ENCODE measurements at places on chromosomes 2 and 18.

DNA sequence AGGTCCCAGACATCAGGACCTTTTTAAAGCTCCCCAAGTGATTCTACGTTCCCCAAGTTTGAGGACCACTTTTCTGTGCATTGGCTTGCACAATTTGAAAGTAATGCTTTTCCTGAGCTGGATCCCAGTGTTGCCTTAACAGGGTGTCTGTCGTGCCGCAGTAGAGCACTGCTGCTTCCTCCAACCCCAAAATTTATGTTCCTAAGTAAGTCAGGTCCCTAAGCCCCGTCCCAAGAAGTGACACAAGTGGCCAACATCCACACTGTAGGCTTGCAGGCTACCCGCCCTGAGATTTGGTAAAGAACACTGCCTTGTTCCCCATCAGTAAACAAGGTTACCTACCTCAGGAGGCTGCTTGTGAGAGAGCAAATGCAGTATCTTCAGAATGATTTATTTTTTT is 2.0 kb downstream of the SFT2D3 start:
- no peak for DNase-seq

DNA sequence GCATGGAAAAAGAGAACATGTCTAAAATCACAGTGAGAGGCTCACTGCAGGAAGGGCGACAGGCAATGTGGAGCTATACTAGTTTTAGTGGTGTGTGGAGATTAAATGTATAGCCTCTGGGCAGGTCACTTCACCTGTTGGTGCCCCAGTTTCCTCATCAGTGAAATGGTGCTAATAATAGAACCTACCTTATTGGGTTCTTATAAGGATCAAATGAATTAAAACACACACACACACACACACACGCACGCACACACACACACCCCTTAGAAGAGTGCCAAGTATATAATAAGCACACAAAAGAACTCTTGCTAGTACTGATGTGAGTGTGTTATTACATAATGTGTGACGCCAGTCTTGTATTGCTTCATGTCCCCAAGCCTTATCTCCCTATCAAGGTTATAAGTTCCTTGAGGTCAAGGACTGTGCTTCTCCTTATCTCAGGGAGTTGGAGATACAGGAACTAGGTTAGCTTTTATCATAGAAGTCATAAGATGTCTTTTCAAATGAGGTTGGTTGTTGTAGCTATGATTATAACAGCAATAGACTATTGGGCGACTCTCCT is 98.0 kb upstream of the CXCR4 start:
- DNase-seq: no peak

- DNase-seq: no peak
These were observed 15.4 kb upstream of the CAVIN2 start for GRCh38 chr2:191862156-191862775.

GRCh38 chr2:176082824-176083751 is 674 bp downstream of the EVX2 start:
- no peak for DNase-seq

DNA sequence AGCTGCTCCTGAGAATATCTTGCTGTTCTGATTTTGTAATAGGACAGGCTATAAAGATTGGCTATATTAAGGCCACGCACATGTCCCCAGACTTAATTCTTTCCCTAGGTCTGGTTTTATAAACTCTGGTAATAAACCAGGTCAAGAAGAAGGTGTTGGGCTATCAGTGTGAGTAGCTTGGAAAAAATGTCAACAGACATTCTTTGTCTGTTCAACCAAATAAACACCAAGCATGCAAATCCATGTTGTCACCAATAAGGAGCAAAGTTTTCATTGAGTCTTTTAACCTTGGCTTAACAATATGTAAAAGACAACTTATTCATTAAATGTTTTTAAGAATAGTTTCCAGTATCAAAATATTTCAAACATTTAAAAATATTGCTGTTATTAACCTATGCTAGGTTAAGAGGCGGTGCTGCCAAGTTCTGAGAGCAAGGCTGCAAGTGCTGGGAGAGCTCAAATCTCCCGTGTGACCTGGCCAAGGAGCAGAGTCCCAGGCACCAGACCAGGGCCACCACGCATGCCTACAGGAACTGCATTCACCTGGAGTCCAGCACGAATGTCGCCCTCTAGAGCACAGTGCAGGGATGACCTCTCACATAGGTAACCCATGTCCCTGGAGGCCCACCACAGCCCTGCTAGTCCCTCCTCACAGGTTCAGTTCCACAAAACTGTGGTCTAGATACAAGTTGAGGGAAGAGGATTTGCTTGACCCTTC is 120.5 kb upstream of the POU3F3 start:
- no peak for DNase-seq

All from NCI-H510A treated with DMSO at 0.1 percent for 48 hours (cell line).